Thymus (tissue), 14 donors: ENCODE measurements at places on chromosomes 3 and 15. TPM values are rescaled to one million over a fixed set of nuclear protein-coding genes. Genes with fewer than 3 reads are reported as not detected.
A peak's percentile ranks its signal among the peaks of the same experiment; 100 is the strongest.

Gene DAZL
- 0.16 TPM for polyA plus RNA-seq

Gene MCTP2
- 6.7 TPM for polyA plus RNA-seq

Gene GATA2
- 5.1 TPM for polyA plus RNA-seq

DNA sequence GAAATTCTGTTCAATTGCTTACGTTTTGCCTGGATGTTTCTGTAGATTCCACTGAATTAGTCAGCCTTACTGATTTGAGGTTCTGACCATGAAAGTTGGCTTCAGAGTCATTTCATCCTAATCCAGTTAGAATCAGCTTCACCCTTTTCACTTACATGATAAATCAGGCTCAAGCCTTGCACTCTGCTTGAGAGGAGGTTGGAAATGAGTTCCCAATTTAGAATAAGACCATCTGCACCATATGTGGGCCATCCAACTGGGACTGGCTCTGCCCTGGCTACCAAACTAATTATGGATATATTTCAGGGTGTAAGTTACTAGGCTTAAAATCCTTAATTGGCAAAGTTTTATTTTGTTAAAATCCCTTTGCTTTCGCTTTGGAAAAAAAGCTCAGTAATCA is 255.7 kb downstream of the CHL1 start:
- DNase-seq, result no peak

- no peak for DNase-seq
Observed at GRCh38 chr15:69664572-69665571, 212.3 kb downstream of the RPLP1 start.

- peak; percentile 87 for DNase-seq
Observed at GRCh38 chr3:128875556-128876120, 3.8 kb upstream of the ACAD9 start.

- DNase-seq, result no peak
Observed at GRCh38 chr3:42061713-42062380, 29.3 kb upstream of the TRAK1 start.

DNA sequence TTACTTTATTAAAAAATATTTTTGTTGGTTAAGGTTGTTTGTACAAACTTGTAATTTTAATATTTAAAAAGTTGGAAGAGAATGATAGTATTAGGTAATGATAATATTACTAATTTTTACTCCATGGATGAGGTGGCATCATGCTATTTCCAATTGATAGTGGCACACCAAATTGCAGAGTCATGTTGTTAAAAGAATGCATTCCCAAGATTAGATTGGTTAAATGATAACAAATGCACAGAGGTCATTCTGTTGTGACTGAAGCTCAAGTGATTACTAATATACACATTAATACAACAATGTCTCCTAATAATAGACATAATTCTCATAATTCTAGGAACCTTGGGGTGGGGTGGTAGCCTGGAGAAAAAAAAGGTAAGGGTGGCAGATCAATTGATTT is 73.2 kb upstream of the ZBED2 start:
- no peak for DNase-seq

DNA sequence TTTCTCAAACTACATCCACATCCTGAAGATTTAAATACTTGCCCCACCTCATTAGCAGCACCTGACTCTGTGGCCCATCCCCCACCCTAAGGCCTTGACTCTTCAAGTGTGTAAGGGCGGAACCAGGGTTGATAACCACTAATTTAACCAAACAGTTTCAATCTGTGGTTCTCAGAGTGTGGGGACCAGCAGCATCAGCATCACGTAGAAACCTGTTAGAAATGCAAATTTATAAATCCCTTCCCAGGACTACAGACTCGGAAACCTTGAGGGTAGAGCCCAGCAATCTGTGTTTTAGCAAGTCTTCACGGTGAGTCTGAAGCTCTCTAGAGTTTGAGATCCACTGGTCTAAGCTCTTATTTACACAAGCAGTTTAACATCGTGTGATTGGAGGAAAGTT is 12.4 kb downstream of the GNB4 start:
- peak; percentile 47 for DNase-seq

Gene CACNA2D2
- polyA plus RNA-seq, result 1.5 TPM

GRCh38 chr3:72494626-72495025 is 353.6 kb downstream of the SHQ1 start:
- DNase-seq, result no peak

Gene MORC1
- polyA plus RNA-seq, result 0.27 TPM

- no peak for DNase-seq
Observed at GRCh38 chr3:38306941-38307340, 24.8 kb downstream of the SLC22A14 start.

Gene HMCES
- 59.4 TPM for polyA plus RNA-seq

- peak; percentile 47 for DNase-seq
Observed at GRCh38 chr3:105798381-105798934, 70.4 kb downstream of the CBLB start.

- no peak for DNase-seq
Observed at GRCh38 chr15:80684697-80685096, 10.4 kb upstream of the ABHD17C start.

DNA sequence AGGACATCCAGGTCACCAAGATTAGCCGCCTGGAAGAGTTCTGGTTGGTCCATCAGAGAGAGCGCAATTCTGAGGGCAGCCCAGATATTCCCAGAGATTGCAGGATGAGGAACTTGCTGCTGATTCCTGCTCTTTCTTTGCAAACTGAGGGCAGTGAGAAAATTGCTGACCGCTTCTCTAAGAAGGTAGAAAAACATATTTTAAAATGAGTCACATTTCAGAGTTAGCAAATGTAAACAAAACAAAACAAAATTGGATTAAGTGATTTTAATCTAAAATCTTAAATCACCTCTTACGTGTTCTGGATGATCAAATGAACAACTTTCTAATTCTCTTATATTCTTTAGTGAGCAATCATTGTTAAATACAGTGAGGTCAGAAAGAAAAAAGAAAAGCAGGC is 149.0 kb downstream of the USP13 start:
- no peak for DNase-seq

Gene GOLGA8N
- polyA plus RNA-seq, result 13.8 TPM

GRCh38 chr3:53837331-53837730 is 8.9 kb downstream of the CHDH start:
- no peak for DNase-seq

- DNase-seq, result no peak
Observed at GRCh38 chr3:72142028-72142427, 357.1 kb upstream of the PROK2 start.

GRCh38 chr3:124816206-124816605 is 71.0 kb downstream of the ITGB5 start:
- no peak for DNase-seq

DNA sequence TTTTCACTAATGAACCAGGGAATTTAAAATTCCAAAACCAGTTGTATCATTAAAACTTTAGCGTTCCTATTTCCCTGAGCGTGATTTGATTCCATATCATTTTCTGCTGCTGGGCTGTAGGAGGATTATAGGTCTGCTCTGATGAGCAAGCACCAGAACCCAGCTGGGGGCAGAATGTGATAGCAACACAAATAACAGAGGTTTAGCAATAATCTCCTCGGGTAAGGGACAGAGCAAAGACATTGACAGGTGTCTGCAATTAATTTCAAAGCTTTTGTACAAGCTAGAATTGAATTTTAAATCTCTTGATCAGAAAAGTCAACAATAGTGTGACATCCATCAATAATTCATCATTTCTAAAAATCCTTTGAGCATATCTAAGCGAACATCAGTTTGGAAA is 163.4 kb upstream of the RAP2B start:
- DNase-seq, result no peak

DNA sequence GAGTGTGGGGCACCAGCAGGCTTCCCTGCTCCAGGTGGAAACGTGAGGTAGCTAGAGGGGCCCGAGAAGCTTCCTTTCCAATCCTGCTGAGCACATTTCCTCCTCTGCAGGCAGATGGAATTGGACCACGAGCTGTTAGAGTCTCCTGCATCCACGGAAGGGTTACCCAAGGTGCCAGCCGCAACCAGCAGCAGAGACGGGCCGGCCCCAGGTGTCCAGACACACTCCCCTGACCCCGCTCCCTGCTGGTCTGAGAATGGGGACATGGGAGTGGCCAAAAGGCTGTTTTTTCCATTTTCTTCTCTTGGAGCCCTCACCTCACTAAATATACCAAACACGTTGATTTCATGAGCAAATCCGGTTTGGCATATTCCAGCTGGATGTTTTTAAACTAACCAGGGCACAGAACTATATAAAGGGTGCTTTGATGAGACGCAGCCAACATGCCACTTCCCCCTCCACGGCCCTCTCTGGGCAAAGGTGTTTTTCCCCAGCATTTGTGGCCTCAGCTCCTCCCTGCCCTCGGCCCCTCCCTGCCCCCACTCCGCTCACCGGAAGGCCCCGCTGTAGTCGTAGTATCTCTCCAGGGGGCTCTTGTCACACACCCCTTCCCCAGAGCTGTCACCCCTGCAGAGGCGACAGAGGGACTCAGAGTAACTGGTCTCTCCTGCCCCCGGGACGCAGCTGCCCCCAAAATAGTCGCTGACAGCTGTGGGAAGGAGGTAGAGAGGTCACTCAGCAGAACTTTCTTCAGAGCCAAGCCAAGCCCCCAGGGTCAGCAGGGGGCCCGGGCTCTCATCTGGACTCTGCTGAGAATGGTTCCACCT is 7.0 kb downstream of the MELTF start:
- DNase-seq, result no peak

DNA sequence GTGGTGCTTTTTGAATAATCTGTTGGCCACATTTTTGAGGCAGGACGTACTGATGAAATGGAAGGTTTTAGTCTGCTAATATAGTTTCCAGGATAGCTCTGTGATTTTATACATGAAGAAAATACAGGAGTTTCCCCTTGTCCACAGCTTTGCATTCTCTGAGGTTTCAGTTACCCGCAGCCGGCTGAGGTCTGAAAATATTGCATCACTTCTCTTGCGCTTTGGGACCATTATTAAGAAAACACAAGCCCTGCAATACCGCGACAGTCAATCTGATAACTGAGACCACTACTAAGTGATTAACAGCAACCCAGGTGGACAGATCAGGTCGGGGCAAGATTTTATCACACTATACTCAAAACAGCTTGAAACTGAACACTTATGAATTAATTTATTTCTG is 33.0 kb downstream of the BLM start:
- no peak for DNase-seq

- no peak for DNase-seq
Observed at GRCh38 chr3:131007782-131008181, 18.8 kb downstream of the ASTE1 start.

Gene CKMT1B
- polyA plus RNA-seq, result 0.94 TPM

- DNase-seq, result no peak
Observed at GRCh38 chr3:23256741-23257435, 53.8 kb downstream of the UBE2E2 start.

Gene SEC22A
- 15.8 TPM for polyA plus RNA-seq

DNA sequence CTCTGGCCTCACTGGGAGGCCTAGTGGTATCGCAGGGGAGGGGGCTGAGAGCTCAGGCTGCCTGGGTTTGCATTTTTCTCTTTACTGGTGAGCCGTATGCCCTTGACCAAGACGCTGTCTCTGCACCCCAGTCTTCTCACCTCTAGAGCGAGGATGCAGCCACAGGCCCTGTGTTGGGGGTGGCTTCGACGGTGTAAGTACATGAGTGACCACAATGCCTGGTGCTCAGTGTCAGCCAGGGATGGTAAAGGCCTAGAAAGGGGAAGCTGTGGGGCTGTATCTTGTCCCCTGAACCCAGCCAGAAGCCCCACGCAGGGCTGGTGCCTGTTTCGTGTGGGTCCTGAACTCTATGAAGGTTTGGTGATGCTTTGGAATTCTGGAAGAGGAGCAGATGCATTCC is 19.8 kb downstream of the SYNM start:
- DNase-seq, result no peak

Gene P3H2
- 8.0 TPM for polyA plus RNA-seq

DNA sequence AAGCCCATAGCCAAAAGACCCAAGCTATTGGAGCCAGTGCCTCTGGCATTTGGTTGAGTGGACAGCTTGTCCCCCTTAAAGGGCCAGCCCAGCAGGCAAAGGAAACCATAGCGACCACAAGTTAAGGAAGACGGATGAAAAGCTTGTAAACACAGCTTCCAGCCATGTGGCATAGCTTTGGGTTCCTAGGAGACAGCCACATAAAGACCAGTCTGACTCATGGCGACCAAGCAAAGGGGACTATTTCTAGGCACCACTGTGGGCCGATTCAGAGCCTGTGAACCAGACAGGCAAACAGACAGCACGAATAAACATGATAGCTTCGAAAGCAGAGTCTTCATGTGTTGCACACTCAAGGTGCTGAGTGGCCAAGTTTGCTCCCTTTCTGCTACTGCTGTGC is 30.5 kb upstream of the SRGAP3 start:
- no peak for DNase-seq

GRCh38 chr3:23762759-23763477 is 42.8 kb upstream of the UBE2E1 start:
- no peak for DNase-seq

Gene WDR93
- 0.32 TPM for polyA plus RNA-seq

GRCh38 chr3:151436675-151437446 is 24.0 kb downstream of the IGSF10 start:
- DNase-seq, result no peak

DNA sequence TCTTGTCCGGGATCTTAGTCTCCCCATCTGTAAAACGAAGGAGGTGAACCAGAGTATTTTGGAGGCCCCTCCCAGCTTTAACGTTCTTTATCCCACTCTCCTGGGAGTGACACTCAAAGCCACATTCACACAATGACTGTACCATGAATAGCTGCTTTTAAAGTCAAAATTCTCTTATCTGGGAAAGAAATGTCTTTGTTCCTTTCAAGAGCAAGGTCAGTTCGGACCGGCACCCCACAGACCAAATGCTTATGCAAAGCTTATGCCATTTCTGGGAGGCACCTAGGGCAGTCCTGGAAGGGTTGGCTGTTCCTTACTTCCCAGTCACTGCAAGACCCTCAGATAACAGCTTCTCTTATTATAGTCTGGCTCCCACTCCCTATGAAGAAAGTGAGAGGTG is 53.5 kb upstream of the WNT5A start:
- no peak for DNase-seq

Gene CERS3
- 2.2 TPM for polyA plus RNA-seq

- DNase-seq, result peak; percentile 79
Observed at GRCh38 chr3:49839193-49839809, 17.1 kb downstream of the TRAIP start.

GRCh38 chr3:182405759-182406158 is 387.5 kb upstream of the ATP11B start:
- DNase-seq, result no peak

DNA sequence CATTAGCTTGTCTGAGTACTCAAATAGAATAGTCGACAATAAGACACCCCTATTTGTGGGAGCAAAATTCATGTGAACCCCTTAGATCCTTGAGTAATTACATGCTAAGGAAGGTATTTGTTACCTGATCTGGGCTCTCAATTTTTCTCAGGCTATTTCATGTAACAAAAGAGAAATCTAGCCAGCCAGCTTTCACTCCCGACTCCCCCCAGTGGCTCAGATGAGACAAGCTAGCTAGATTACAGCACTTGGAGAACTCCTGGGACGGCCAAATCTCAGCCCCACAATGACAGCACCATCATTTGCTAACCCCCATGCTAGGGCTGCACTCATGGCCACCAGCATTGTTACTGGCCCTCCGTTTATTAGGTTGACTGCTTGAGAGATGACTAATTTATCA is 41.3 kb downstream of the GLDN start:
- no peak for DNase-seq

Gene OTOL1
- 0.37 TPM for polyA plus RNA-seq

GRCh38 chr3:149507491-149508324 is 33.2 kb downstream of the TM4SF4 start:
- DNase-seq, result no peak

GRCh38 chr3:19267040-19267439 is 118.7 kb downstream of the KCNH8 start:
- no peak for DNase-seq

GRCh38 chr3:191334346-191334893 is 4.1 kb upstream of the UTS2B start:
- DNase-seq, result no peak
